ENCODE measurements at places on chromosomes 7 and 10.

DNA sequence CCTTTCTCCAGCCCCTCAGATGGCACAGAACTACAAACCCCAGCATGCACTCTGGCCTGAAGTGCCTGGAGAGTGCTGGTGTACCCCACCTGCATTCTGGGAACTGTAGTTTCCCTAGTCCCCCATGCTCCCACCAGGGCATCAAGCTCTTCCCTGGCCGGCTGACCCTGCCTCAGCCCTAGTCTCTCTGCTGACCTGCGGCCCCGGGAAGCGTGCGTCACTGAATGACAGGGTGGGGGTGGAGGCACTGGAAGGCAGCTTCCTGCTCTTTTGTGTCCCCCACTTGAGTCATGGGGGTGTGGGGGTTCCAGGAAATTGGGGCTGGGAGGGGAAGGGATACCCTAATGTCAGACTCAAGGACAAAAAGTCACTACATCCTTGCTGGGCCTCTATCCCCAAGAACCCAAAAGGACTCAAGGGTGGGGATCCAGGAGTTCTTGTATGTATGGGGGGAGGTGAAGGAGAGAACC lies 2.1 kb downstream of the NOS3 start:
- H3K27me3 ChIP-seq, result peaks cover 41% of the 10 kb centered on the region
- H3K4me1 ChIP-seq, result peaks cover 25% of the 10 kb centered on the region
- H3K4me3 ChIP-seq, result no peak overlapping the region
- H3K36me3 ChIP-seq, result no peaks in the 10 kb centered on the region
- peak; percentile 51 for DNase-seq
- no peak overlapping the region for H3K27ac ChIP-seq

GRCh38 chr7:75531359-75531821 lies 39.3 kb downstream of the SPDYE5 start:
- no peak overlapping the region for H3K4me3 ChIP-seq
- H3K36me3 ChIP-seq, result no peaks in the 10 kb centered on the region
- H3K27me3 ChIP-seq, result no peaks in the 10 kb centered on the region
- H3K4me1 ChIP-seq, result no peaks in the 10 kb centered on the region
- no peak overlapping the region for H3K27ac ChIP-seq
- DNase-seq, result no peak

DNA sequence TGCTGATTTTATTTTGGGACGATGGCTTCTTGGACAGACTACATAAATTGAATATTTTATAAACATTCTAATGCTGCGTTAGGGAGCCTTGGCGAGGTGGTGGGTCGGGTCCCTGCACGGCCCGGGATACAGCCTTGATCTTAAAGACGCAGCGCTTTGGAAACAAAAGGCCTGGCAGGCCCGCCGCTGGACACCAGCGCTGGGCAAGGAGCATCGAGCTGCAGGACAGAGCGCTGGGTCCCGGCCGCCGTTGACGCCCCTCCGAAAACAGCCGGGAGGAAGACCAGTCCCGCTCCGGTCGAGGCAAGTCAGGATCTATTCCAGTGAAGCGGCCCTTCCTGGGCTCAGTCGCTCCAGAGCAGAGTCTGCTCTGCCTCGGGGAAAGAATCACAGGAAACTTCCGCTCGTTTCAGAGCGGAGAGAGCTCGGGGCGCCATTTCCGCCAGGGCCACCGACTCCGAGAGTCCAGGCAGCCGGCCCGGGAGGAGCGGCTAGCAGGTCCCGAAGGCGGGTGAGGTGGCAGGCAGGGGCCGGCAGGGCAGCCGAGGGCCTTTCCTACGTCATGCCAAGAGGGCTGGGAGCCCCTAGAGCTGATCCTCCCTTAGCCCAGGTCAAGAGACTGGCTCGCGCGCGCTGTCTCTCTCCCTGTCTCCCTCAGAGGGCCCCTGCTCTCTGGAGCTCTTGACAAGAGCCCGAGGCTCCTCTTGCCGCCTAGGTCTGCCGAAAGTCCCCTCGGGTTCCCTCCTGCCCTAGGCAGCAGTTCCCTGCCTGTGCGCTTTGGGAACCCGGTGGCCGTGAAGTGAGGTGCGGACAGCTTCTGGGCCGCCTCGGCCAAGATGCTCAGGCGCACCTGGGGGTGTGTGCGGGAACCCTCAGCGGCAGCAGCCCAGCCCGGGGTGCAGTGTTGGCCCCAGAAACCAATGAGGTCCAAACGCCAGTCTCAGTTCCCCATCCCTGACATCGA lies 1.4 kb upstream of the DRGX start:
- H3K4me1 ChIP-seq, result peaks cover 21% of the 10 kb centered on the region
- peaks cover 25% of the 10 kb centered on the region for H3K27me3 ChIP-seq
- peak overlapping the region; percentile 18 for H3K4me3 ChIP-seq
- no peak for DNase-seq
- H3K36me3 ChIP-seq, result no peaks in the 10 kb centered on the region

DNA sequence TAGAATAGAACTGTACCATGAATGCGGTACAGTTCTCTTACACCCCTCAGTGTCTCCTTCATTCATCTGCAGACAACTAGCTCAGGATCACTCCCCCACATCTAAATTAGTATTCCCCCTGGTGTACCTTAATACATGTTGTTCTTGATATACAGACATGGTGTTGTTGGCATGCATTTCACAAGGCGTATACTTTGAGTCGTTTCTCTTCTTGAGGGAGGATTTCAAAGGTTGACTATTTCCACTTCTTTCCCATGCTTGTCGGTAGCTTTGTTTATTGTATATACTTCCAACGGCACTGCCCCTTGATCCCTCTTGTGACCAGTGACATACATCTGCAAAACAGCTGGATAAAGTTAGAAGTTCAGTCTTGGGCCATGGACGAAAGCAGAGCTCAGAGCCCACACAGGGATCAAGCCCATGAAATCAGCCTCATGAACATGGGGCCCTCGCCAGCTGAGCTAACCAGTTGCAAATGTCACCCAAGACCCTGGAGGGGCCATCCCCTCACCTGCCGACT lies 8.6 kb downstream of the CPA4 start:
- H3K4me3 ChIP-seq, result no peak overlapping the region
- H3K27me3 ChIP-seq, result peaks cover 19% of the 10 kb centered on the region
- DNase-seq, result no peak
- no peaks in the 10 kb centered on the region for H3K36me3 ChIP-seq

- H3K27me3 ChIP-seq, result peaks cover 17% of the 10 kb centered on the region
- H3K4me1 ChIP-seq, result no peaks in the 10 kb centered on the region
- no peaks in the 10 kb centered on the region for H3K36me3 ChIP-seq
- H3K4me3 ChIP-seq, result no peak overlapping the region
- no peak overlapping the region for H3K27ac ChIP-seq
Measured at GRCh38 chr7:72444026-72444776, 32.1 kb upstream of the CALN1 start.

GRCh38 chr10:95404864-95405263 lies 114.1 kb upstream of the PDLIM1 start:
- no peak for DNase-seq
- no peaks in the 10 kb centered on the region for H3K36me3 ChIP-seq
- H3K27ac ChIP-seq, result no peak overlapping the region
- no peaks in the 10 kb centered on the region for H3K4me1 ChIP-seq
- H3K27me3 ChIP-seq, result no peaks in the 10 kb centered on the region
- H3K4me3 ChIP-seq, result no peak overlapping the region

- no peaks in the 10 kb centered on the region for H3K36me3 ChIP-seq
- H3K4me1 ChIP-seq, result no peaks in the 10 kb centered on the region
Measured at GRCh38 chr10:91642831-91643692, 10.2 kb upstream of the PPP1R3C start.

- H3K27me3 ChIP-seq, result no peaks in the 10 kb centered on the region
- H3K36me3 ChIP-seq, result no peaks in the 10 kb centered on the region
- H3K27ac ChIP-seq, result no peak overlapping the region
- H3K4me3 ChIP-seq, result no peak overlapping the region
Measured at GRCh38 chr7:70727861-70728260, 404.1 kb upstream of the GALNT17 start.

DNA sequence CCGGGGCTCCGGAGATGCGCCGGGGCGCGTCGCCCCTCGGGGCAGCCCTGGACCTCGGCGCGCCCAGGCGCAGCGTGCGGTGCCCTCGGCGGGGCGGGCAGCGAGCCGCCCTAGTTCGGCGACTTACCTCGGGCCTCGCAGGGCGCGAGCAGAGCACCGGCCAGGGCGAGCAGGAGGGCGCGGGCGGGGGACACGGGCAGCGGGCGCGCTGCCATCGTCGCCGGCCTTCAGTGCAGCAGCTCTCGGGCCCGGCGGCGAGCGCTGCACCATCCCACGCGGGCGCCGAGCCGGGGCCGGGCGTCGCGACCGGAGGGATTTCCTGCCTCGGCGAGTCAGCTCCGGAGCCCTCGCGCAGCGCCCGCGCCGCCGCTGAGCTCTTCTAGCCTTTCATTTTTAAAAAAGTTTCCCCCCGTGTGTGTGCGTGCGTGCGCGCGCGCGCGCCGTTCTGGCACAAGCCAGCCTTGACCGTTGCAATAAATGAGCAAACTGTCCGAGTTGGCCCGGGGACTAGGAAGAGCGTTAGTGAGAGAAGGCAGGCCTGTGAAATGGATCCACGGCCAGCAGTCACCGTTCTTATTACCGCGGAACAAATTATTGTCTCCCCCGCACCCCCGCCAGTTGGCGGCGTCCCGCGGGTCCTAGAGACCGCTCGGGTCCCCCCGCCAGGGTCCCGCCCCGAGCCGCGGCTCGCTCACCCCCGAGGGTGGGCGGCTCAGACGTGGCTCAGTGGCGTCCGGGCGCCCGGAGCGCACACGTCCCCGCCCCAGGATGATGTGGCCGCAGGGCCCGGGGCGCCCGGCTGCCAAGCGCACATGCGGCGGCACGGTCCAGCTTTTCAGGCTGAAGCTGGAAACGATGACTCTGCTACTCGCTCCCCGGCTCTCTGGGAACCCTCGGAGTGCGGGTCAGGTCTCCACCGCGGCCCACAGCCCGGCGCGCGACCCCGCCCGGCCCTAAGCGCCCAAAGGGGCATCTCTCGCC lies at the start of gene ADAM12:
ADAM12 (minus strand) TSS at position 547 of the 981 bp plus-strand sequence; CDS start at position 215, 332 bp downstream.
- no peaks in the 10 kb centered on the region for H3K36me3 ChIP-seq
- peaks cover 22% of the 10 kb centered on the region for H3K27me3 ChIP-seq
- H3K4me1 ChIP-seq, result peaks cover 2% of the 10 kb centered on the region

DNA sequence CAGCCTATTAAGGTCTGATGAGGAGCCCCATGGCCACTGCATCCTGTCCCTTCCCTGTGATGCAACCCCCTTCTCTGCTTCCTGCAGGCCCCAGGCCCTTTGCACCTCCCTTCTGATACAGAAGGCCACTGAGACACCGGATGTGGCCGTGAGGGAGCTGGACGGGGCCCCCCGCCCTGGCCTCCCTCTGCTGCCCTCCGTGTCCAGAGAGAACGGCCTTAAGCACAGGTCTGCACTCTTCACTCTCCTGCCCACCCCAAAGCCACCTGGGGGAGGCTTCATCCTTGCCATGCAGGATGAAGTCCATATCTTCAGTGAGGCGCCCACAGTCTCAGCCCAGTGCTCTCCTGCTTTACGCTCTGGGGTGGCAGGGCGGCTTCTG lies 86.9 kb upstream of the GNA12 start:
- H3K4me3 ChIP-seq, result no peak overlapping the region
- no peaks in the 10 kb centered on the region for H3K4me1 ChIP-seq
- H3K27me3 ChIP-seq, result no peaks in the 10 kb centered on the region
- no peak overlapping the region for H3K27ac ChIP-seq

DNA sequence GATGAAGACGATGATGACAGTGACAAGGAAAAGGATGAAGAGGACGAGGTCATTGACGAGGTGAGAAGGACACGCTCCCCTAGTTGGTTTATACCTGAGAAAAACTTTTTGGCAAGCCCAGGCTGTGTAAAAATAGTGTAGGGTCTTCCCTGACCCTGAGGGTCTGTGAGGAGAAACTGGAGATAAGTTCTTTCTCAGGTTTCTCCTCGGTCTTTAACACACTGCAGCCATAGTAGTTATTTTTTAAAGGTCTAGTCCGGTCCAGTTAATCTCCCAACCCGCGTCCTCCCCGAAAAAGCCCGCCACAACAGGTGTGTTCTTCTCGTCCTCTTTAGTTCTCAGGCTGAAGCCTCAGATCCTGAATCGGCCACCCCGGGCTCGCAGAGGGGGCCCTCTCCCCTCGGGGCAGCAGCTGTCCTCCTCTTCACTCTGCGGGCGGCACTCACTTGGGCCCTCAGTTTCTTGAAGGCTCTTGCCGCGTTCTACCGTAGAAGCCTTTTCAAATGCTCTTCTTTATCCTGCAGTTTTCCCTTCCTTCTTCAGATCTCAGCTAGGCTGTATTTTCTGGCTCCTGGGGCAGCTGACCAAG lies 411 bp downstream of the BCCIP start:
- peaks cover 21% of the 10 kb centered on the region for H3K36me3 ChIP-seq
- no peak for DNase-seq
- H3K27me3 ChIP-seq, result no peaks in the 10 kb centered on the region

DNA sequence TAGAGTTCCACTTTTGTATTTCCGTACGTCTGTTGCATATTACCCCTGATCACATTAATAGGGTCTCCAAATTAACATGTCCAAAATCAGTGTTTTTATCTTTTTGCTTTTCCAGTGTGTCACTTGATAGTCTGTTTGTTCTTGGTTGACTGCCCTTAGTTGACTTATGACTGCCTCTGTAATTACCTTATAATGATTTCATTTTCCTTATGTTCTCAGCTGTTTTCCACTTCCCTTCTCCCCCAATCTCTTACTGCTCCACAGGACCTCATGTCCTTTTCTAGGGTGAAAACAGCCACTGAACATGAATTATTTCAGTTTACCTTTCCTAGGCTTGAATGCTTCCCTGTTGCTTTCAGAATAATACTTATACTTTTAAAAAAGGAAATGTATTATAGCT lies 54.7 kb downstream of the MAPK8 start:
- no peak for DNase-seq
- H3K27me3 ChIP-seq, result no peaks in the 10 kb centered on the region

DNA sequence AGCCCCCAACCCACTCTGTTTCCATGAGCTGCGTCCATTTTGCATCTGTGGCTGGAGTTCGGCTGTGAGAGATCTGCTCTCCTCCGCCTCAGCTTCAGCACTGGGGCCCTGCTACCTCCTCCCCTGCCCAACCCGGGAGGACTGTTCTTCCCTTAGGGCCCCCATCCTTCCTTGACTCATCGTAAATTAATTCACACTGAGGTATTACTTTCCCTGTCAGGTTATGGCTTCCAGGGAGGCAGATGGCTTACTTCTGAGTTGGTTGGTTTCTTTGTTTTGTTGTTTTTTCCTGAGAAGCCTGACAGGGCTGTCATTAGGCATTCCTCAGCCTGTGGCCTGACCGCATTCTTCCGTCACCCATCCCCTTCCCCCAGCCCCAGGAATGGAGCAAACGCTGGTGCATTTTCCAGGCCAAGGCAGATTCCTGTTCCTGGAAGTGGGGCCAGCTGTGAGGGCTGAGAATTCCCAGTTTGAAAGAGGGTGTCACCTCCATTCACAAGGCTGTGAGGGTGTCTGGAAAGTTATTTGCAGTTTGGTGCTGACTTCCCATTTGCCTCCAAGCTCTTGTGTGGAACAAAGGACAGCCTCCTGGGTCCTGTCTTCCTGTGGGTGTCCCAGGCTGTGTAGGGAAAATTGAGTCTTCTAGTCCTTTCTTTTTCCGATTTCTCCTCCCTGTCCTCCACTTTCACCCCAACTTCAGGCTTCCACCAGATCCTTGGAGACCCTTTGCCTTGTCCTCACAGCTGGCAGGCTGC lies 11.7 kb downstream of the CPA5 start:
- H3K4me1 ChIP-seq, result peaks cover 1% of the 10 kb centered on the region
- DNase-seq, result no peak
- H3K27ac ChIP-seq, result no peak overlapping the region
- no peaks in the 10 kb centered on the region for H3K36me3 ChIP-seq

- no peaks in the 10 kb centered on the region for H3K36me3 ChIP-seq
- H3K4me3 ChIP-seq, result no peak overlapping the region
- no peak overlapping the region for H3K27ac ChIP-seq
- no peak for DNase-seq
- no peaks in the 10 kb centered on the region for H3K27me3 ChIP-seq
Measured at GRCh38 chr10:61869041-61869675, 32.3 kb upstream of the ARID5B start.

- H3K27ac ChIP-seq, result no peak overlapping the region
- no peaks in the 10 kb centered on the region for H3K4me1 ChIP-seq
- peaks cover 58% of the 10 kb centered on the region for H3K36me3 ChIP-seq
- DNase-seq, result no peak
- H3K27me3 ChIP-seq, result no peaks in the 10 kb centered on the region
Measured at GRCh38 chr10:95640891-95641315, 15.6 kb downstream of the ALDH18A1 start.

GRCh38 chr7:69605070-69605469 lies 6.8 kb downstream of the AUTS2 start:
- H3K27me3 ChIP-seq, result peaks cover 2% of the 10 kb centered on the region
- no peak overlapping the region for H3K4me3 ChIP-seq
- no peak overlapping the region for H3K27ac ChIP-seq

Data from T-cell (primary cell).